Fibroblast of lung (primary cell): ENCODE measurements at places on chromosomes 7 and 10.

DNA sequence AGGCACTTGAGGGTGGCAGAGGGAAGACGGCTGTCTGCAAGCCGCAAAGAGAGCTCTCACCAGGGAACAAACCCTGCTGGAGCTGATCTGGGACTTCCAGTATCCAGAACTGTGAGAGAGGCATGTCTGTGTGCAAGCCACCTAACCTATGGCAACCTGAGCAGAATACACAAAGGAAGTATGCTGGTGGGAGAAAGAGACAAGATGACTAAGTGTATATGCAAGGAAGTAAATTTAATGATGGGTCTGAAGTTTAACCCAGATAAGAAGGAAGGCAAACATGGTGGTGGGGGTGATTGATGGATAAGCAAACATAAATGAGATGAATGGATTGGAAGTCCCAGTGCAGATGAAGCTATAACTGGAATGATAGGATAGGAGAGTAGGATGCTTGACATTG lies 293.3 kb downstream of the TWIST1 start:
- DNase-seq: no peak

GRCh38 chr10:50421026-50421719 lies 169.9 kb upstream of the ASAH2 start:
- peak; percentile 38 for DNase-seq

DNA sequence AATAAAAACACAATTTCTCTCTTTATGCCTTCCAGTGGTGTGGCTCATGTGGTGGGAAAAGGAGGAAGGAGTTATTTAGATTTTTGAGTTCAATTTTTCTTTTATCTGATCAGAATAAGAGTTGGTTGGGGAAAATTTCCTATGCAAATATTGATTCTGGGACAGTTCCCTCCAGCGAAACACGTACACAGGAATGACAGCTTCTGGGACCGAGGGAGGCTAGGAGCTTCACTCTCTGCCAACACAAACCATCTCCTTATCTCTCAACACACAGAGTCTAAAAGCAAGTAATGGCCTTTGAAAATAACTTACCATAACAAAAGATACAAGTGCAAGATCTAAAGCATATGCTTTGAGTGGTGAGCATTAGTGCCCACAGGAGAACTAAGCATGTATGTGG lies 122.7 kb downstream of the RAPGEF5 start:
- DNase-seq: peak; percentile 49

GRCh38 chr7:55245271-55245723 lies 119.8 kb upstream of the LANCL2 start:
- peak; percentile 75 for DNase-seq

DNA sequence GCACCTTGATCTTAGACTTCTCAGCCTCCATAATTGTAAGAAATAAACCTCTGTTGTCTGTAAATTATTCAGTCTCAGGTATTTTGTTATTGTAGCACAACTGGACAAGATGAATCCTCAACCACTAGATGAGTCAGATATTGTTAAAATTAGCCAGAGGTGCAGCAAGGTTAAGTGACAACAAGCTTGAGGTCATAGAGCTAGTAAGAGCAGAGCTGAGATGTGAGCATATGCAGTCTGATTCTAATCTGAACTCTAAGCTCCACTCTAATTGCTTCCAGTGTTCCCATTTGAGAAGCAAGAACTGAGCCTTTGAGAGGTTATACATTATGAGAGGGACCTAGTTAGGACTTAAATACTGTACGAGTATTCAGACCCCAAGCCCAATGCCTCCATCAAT lies 93.1 kb downstream of the FZD1 start:
- no peak for DNase-seq

GRCh38 chr10:129533281-129533680 lies 66.2 kb downstream of the MGMT start:
- DNase-seq: no peak

GRCh38 chr10:88152728-88153133 lies 289.3 kb downstream of the PTEN start:
- DNase-seq: peak; percentile 97

DNA sequence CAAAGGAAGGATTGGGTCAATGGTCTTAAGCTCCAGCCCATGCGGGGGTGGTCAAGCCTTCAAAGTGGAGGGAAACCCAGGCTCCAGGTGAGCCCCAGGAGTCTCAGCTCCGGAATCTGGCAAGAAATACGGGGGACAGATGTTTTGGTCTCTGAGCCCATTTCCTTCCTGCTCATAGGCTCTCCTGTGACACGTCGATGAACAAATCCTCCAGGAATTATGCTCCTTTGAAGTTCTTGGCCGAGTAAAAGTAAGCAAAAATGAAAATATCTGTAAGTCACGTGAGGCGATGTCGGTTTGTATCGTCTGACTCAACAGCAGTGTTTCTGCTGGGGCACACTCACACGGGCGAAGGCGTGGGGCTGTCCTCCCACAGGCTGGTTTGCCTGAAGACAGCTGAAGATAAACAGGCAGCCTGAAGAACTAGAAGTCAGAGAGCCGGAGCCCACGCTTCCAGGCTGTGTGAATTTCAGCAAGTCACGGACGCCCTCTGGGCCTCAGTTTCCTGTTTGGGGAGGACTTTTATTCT lies 52.6 kb upstream of the SMNDC1 start:
- DNase-seq: peak; percentile 97

- peak; percentile 80 for DNase-seq
Measured at GRCh38 chr7:51067757-51068156, 248.9 kb downstream of the COBL start.
